ENCODE measurements at places on chromosomes 1 and 21.

GRCh38 chr1:24048205-24048869 lies 63.6 kb downstream of the MYOM3 start:
- DNase-seq: no peak

DNA sequence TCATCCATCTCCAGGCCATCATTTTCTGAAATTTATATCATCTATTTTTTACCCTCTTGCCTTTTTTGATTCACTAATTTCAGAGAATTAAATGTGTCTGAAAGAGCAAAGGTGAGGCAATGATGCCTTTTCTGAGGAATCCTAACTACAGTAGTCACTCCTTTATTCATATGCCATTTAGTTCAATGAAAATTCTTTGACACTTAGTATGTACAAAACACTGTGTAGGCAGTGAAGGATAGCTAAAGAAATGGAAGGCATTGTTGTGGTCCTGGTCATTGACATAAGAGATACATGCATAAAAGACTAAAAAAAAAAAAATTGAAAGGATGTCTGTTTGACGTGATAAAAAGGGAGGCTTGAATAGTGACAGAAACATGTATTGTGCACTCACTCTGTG lies 171.9 kb upstream of the BEND5 start:
- no peak for DNase-seq

DNA sequence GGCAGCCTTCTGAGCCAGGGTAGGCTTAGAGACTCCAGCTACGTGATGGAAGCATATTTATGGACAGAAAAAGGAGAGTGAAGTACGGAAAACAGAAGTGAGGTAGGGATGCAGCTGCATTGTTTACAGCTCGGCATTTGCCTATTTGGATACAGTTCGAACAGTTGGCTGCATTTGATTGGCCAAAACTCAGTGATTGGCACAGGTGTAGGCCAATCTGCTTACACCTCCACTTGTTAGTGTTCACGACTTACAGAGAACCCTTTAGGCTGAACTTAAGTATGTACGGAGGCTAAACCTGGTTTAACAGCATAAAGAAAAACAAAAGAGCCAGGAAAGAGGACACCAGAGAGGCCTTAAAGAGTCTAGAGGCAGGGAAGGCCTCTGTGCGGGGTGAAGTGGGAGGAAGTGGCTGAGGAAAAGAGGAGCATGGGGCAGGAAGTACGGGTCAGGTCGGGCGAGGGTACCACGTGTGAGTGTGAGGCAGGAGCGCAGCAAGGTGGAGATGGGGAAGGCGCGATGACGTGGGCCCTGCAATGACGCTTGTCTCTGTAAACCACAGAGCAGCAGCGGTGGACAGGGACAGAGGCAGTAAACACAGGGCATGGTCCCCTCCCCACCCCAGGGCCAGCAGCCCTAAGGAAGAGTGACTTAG lies 32.0 kb downstream of the RSPH1 start:
- peak; percentile 37 for DNase-seq

DNA sequence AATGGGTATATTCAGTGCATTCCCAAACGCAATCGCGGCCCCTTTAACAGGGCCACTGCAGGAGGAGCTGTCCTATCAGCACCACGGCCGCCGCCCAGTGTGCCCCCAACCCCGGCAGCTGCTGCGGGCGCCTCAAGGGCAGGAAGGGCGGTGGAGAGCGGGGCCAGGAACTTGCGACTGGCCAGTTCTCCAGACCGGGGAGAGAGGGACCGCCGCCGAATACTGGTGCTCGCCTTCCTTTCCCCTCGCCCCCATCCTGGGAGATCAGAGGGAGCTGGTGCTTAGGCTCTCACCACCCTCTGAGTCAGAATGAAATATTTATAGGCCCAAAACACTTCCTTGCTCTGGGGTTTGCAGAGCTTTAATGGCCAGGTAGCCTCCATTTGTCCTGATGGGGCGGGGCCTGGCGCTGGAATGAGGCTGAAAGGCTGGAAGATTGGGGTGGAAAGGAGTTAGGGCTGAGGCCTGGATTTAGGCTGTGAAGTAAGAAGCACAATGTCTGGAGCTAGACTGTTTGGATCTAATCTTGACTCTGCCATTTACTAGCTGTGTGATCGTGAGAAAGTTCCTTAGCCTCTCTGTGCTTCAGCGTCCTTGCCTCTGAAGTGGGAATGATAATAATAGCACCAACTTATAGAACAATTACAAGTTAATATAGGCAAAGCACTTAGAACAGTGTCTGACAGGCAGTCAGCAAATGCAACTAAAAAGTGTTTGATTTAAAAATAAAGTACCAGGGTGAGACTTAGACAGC lies 75.5 kb downstream of the NAV1 start:
- DNase-seq: no peak

GRCh38 chr21:15065392-15066122 lies 757 bp upstream of the NRIP1 start:
- DNase-seq: peak; percentile 61

Measured in activated effector memory CD4-positive, alpha-beta T cell treated with Interleukin-2 at 50 U/mL for 16 hours (primary cell).